ENCODE measurements at places on chromosomes 7 and 10.

DNA sequence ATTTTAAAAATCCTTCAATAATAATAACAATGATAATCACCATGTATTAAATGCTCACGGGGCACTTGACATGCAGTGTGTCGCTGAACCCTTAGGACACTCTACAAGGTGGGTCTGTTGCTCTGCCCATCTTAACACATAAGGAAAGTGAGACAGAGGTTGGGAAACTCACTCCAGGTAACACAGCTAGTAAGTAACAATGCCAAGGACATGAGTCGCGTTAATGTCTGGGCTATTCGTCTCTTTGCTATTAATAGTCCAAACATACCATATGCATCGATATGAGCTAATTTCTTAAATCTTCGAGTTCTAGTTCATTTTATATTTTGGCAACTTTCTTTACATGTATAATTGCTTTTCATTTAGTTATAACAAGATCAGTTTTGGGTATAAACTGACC, 79.5 kb downstream of the BEND7 start:
- DNase-seq = no peak

GRCh38 chr7:139523968-139524815, 707 bp downstream of the CLEC2L start:
- no peak for DNase-seq

DNA sequence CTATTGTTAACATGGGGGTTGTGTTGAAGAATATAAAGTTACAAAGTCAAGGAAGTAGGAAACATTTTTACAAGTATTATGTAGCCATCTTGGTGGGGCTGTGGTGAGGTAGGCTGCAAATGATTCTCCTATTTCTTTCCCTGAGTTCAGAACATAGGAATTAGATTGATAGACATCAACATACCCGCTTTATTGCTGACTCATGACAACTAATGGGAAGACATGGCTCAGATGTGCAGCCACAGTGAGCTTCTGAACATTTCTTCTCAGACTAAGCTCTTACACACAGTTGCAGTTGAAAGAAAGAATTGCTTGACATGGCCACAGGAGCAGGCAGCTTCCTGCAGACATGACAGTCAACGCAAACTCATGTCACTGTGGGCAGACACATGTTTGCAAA, 110.7 kb downstream of the ANKRD30A start:
- DNase-seq = no peak

GRCh38 chr7:1664711-1665548, 5.1 kb upstream of the ELFN1 start:
- DNase-seq = peak; percentile 41

DNA sequence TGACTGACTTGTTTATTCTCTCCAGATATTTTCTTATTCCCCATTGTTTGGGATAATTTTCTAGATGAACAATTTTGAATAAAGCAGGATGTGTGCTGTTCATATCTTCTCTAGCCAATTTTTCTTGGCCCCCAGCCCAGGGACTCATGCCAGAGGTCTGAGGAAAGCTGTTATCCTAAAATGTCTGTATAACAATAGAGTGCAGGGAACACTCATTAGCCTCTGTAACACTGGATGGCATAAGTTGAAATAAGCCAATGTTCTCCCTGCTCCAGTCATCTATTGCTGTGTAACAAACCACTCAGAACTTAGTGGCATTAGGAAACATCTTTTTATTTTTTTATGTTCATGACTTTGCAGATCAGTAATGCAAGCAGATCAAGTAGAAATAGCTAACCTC, 121.7 kb upstream of the TRIM24 start:
- DNase-seq = no peak

- DNase-seq = no peak
Measured at GRCh38 chr7:4154882-4155535, 527.1 kb upstream of the FOXK1 start.

DNA sequence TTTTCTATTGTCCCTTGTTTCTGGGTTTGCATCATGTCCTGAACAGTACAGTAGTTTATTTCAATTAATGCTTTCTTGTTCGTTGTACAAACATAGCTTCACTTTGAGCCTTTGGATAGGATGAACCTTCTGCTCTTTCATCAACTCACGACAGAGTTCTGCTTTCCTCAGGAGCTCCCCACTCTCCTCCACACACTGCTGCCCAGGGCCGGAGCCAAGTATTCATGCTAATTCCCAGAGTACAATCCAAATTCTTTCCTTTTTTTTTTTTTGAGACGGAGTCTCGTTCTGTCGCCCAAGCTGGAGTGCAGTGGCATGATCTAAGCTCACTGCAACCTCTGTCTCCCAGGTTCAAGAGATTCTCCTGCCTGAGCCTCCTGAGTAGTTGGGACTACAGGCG, 7.5 kb upstream of the NUP205 start:
- no peak for DNase-seq

DNA sequence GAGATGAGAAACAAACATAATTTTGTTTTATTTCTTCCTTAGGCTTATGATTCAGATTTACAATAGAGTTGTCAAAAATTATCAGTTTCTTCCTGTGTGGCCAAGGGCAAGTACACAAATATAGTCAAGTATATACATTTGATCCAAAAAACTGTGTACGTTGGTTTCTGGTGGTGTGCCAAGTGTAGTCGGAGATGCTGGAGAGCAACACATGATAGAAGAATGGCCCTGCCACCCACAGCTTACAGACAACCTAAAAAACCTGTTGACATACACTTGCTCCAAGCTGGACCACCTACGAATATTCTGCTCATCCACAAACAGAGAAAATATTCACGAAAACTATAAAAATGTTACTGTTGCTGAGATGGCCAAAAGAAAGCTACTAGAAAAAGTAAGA, 890.8 kb upstream of the PHF14 start:
- DNase-seq = no peak

- DNase-seq = no peak
Measured at GRCh38 chr10:78862328-78862640, 206.5 kb upstream of the ZMIZ1 start.

DNA sequence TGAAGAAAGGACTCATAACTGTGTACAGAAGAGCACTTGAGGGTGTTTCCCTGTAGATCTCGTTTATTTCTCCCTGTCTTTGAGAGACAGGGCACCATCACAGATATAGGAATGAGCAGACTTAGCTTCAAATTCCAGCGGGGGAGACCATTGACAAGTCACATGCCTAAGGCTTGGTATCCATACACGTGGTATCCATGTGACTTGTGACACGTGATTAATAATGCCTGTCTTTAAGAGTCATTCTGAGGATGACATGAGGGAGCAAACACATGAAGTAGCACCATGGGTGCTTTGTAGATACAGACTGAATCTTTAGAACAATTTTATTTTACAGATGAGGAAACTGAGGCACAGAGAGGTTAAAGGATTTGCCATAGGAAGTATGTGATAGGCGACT, 292.3 kb downstream of the POU6F2 start:
- DNase-seq = no peak

GRCh38 chr7:159108941-159109652, 35.6 kb downstream of the VIPR2 start:
- no peak for DNase-seq

DNA sequence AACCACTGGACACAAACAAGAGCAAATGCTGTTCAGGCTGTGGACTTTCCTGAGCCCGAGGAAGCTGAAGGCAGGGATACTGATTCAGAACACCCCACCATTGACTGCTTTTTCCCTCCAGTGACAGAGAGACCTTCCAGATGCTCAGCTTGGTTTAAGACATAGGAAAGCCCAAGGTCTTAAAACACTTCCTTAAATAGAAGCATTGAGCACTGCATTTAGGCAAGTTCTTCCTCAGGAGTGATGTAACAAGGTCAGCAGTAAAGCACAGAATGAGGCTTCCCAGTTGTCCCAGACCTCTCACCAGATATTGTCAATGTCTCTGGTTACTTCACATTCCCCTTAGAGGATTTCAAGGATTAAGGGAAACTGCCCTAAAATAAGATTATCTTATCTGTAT, 19.6 kb upstream of the CDCA7L start:
- no peak for DNase-seq

DNA sequence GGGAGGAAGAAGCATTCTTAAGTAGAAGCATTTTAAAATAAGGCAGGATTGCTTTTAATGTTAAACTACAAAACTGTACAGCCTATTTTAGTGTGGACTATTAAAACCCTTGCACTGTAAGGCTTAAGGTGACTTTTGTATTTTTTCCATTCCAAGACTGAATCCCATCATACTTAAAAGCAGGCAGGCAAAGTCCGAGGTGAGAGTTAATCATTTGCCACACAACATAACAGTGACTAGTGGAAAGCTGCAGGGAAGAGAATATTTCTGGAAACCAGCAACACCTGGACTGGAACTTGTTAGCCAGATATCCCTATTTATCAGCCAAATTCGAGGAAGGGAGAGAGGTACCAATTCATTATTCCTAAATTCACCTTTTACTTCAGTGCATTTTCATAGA, 3.5 kb downstream of the PRR15 start:
- DNase-seq = no peak

- DNase-seq = no peak
Measured at GRCh38 chr10:98309366-98310355, 41.7 kb upstream of the LOXL4 start.

DNA sequence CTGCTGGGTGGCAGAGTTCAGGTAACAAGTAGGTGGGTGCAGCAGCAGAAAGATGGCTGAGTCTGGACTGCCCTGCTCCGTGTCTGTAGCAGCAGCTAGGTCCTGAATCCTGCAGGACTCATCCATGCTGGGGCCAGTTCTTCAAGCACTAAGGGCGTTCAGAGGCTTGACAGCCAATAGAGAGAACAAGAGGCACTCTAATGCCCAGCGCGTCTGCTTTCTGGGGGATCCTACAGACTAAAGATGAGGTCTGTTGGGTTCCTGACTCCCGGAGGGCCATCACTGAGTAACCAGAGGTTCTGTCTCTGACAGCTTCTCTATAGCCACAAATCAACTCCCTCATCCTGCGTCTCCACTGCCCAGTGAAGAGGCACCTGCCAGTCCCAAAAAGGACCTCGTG, 125.5 kb downstream of the PTPN20 start:
- no peak for DNase-seq

DNA sequence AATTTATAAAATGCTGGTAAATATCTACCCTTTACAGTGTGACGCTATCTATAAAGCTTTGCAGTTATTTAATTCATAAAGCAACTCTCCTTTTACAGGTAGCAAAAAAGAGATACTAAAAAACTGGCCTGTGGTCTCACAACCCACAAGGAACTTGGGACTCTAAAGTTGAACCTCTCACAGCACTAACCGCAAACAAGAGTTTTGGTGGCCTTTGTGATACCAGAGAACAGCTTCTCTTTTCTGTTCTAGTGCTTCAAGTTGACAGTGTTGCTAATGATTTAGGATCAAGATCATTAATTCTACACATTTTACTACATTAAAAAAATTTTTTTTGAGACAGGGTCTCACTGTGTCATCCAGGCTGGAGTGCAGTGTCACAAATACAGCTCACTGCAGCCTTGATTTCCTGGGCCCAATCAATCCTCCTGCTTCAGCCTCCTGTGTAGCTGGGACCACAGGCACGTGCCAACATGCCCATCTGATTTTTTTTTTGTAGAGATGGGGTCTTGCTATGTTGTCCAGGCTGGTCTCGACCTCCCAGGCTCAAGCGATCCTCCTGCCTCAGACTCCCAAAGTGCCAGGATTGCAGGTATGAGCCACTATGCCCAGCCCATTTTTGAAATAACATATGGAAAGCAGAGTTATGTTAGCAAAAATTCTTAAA, 56.0 kb upstream of the ST8SIA6 start:
- no peak for DNase-seq

- no peak for DNase-seq
Measured at GRCh38 chr10:69769395-69769992, 32.2 kb upstream of the COL13A1 start.

GRCh38 chr10:105682911-105683310, 1041.8 kb downstream of the SORCS3 start:
- no peak for DNase-seq

DNA sequence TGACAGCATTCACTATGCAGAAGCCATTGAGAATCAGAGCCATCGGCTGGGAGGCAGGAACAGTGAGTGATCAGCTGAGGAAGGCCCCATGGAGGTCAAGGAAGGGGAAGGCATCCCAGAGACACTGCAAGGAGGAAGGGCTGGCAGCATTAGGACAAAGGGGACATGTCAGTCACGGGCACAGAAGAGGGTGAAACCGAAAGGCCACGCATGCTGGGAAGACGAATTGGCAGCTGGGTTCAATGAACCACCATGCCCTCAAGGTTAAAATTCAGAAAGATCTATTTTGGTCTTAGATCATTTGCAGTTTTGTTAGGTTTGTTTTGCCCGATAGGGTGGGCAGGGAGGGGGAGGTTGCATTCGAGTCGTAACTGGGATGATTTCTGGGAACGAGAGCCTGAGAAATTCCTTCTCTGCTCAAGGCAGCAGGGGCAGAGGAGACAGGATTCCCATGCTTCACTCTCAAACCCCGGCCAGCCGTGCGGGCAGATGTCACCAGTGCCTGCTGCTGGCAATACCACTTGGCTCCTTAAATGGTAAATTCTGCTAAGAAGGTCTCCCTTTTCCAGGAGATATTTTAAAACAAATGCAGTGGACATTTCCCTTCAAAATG, 57.7 kb downstream of the ASB13 start:
- DNase-seq = no peak

- DNase-seq = no peak
Measured at GRCh38 chr7:39735903-39736302, 112.5 kb downstream of the RALA start.

DNA sequence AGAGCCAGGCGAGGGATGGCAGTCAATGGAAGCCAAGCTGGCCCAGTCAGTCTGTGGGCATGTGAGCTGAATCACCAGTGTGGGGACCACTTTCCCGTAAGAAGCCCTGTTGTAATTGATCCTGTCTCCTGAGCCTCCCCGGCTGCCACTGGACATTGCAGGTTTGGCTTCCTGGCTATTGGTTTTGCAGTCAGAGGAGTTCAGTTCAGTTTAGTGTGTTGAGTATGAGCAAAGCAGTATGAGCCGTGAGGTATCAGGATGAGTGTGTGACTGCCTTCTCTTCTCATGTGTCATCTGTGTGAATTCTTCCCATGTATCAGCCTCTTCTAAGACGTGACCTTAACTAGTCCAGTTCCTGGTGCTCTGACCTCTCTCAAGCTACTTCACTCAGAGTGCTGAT, 227.4 kb downstream of the PRKG1 start:
- no peak for DNase-seq

- DNase-seq = no peak
Measured at GRCh38 chr7:82234457-82235049, 209.0 kb downstream of the CACNA2D1 start.

GRCh38 chr7:96991546-96992191, 13.7 kb upstream of the DLX6 start:
- no peak for DNase-seq

- no peak for DNase-seq
Measured at GRCh38 chr10:122419876-122420623, 34.4 kb upstream of the ARMS2 start.

GRCh38 chr7:143013893-143014292, 13.0 kb downstream of the OR9A2 start:
- DNase-seq = no peak
